ENCODE measurements at places on chromosomes 7 and 10.
A peak's percentile ranks its signal among the peaks of the same experiment; 100 is the strongest.

GRCh38 chr10:86019141-86019540, 347.5 kb downstream of the GRID1 start:
- peak; percentile 80 for DNase-seq

- peak; percentile 33 for DNase-seq
Measured at GRCh38 chr7:23544913-23545354, 13.2 kb upstream of the TRA2A start.

GRCh38 chr10:127832501-127832900, 60.2 kb downstream of the CLRN3 start:
- no peak for DNase-seq

DNA sequence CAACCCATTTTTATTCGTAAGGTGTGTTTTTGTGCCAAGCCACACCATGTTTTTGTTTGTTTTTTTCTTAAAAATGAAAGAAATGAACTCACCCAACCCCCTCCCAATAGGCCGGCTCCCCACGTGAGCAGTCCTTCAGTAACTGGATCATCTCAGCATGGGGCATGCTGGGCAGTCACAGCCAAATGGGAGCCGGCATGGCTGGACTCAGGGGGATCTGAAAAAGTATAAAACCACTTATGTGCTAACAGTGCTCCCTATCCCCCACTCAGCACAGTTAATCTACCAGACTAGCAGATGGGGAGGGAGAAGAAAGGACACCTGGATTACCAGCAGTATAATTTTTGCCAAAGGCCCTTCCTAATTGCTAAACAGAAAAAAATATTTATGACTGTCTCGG, 39.3 kb downstream of the BAZ1B start:
- DNase-seq, result no peak

GRCh38 chr7:43141091-43141490, 28.6 kb downstream of the HECW1 start:
- DNase-seq, result peak; percentile 9

- DNase-seq, result no peak
Measured at GRCh38 chr7:156123362-156123761, 311.1 kb upstream of the SHH start.

GRCh38 chr10:621981-622740, 67.3 kb downstream of the DIP2C start:
- DNase-seq, result no peak

DNA sequence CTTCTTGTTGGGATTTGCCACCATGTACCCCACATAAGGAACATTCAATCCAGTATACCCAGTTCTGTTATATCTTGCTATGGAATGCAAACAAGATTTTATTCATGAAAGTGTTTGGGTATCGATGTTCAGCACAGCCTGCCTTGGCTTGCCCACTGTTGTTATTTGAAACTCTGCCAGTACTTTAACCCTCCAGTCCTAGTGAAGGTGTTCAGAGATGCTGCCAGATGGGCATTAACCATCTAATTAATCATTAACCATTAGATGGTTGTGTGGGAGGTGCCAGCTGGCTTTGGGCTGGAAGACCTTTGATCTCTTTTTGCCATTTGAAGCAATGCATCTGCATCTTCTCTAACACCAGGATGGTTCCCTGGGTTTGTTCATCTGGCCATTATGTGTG, 363.0 kb downstream of the SH2D4B start:
- no peak for DNase-seq

Data from DND-41 (cell line).